ENCODE measurements at places on chromosomes 12 and 14. TPM values are rescaled to one million over a fixed set of nuclear protein-coding genes. Genes with fewer than 3 reads are reported as not detected.

The LRP1-AS gene
- total RNA-seq, result not detected

The BMP4 gene
- 2.0 TPM for total RNA-seq

The AP5M1 gene
- total RNA-seq, result 28.3 TPM

The CFAP251 gene
- 29.0 TPM for total RNA-seq

The PPP1R36 gene
- total RNA-seq, result 22.4 TPM

The PLCZ1 gene
- total RNA-seq, result 13.4 TPM

The CEBPE gene
- 0.19 TPM for total RNA-seq

The NEUROD4 gene
- not detected for total RNA-seq

The COX8C gene
- total RNA-seq, result 39.1 TPM

The IL31 gene
- not detected for total RNA-seq

The INSM2 gene
- total RNA-seq, result 2.4 TPM

The PDE3A gene
- total RNA-seq, result 1.6 TPM

The PPFIBP1 gene
- total RNA-seq, result 87.8 TPM

The KERA gene
- 0.24 TPM for total RNA-seq
